ENCODE measurements at places on chromosomes 6 and 20.

- DNase-seq, result peak; percentile 95
Observed at GRCh38 chr20:8860011-8860495, 208.8 kb upstream of the PLCB4 start.

DNA sequence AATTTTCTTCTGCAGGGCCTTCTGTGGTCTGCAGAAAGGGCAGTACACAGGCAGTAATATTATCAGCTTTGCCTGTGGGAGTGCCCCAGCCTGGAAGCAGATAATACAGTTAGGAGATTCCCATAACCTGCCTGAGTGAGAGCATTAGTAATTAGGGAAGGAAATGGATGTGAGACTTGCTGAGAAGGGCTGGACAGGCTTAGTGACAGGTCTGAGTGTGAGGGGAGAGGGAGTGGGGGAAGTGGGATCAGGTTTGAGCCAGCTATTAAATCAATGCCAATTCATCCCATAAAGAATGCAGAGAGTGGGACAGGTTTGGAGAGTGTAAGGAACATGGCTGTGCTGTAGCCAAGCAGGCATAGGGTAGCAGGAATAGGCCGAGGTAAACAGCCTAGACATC lies 10.1 kb upstream of the CFAP206 start:
- no peak for DNase-seq

GRCh38 chr20:13671916-13672378 lies 33.2 kb upstream of the TASP1 start:
- DNase-seq, result peak; percentile 47

DNA sequence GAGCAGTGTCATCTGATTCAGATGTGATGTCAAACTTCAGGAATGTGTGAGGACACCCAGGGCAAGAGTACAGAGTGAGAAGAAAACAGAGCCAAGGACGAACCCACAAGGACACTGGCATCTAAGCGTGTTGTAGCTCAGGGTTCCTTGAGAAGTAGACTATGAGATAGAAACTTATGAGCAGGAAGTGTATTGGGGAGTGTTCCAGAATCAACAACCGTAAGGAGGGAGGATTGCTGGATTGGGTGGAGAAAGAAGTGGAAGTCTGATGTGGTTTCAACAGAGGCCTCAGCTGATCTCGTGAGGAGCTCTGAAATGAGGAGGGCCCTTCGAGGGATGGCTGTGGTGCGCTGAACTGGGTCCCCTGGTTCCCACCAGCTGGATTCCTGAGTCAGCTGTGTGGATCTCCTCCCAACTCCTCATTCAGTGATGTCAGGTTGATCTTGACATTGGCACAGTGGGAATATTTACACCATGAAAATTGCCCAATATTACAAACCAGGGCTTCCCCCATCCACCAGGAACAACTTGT lies 25.7 kb upstream of the IGF2R start:
- peak; percentile 84 for DNase-seq

GRCh38 chr20:16515046-16515445 lies 58.2 kb downstream of the KIF16B start:
- no peak for DNase-seq

GRCh38 chr6:110201151-110201884 lies 21.1 kb downstream of the CDC40 start:
- no peak for DNase-seq

- no peak for DNase-seq
Observed at GRCh38 chr6:16651871-16652270, 109.4 kb downstream of the ATXN1 start.

GRCh38 chr6:156545931-156546330 lies 231.2 kb upstream of the ARID1B start:
- no peak for DNase-seq

- no peak for DNase-seq
Observed at GRCh38 chr6:11384531-11385309, 152.3 kb upstream of the NEDD9 start.

GRCh38 chr6:72560721-72561593 lies 60.9 kb upstream of the KCNQ5 start:
- DNase-seq, result no peak

DNA sequence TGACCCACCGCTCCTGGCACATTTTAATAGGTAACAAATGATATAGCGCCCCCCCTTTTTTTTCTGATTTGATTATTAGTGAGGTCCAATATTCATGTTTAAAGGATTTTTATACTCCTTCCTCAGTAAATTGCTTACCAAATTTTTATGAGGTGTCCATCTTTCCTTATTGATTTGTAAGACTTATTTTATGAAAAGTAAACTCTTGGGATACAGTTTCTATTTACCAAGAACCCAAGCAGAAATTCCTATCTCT lies 25.1 kb downstream of the TRIM27 start:
- no peak for DNase-seq

DNA sequence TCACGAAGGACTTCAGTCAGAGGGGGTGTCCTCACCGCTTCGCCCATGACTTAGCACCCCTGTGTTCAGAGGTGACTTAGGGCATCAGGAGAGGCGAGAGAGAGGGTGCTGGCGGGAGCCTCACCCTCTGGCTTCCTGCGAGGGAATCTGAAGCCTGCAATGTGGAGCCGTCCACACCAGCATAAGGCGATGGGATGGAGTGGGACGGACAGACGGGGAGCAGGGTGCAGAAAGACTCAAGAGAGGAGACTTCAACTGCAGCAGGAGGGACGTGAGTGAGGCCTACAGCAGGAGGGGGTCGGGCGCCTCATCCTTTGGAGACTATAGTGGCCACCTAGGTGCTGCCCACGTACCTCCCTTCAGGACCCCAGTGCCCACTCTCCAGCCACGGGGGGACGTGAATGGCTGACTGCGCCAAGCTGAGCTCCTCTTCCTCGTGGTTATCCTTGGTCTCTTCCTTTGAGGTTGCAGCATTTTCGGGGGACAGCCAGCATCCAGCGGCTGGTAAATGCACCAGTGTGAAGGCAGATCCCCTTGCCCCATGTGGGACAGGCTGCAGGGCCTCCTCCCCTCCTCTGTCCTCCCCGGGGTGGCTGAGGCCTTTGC lies 26.9 kb upstream of the MLN start:
- DNase-seq, result no peak

DNA sequence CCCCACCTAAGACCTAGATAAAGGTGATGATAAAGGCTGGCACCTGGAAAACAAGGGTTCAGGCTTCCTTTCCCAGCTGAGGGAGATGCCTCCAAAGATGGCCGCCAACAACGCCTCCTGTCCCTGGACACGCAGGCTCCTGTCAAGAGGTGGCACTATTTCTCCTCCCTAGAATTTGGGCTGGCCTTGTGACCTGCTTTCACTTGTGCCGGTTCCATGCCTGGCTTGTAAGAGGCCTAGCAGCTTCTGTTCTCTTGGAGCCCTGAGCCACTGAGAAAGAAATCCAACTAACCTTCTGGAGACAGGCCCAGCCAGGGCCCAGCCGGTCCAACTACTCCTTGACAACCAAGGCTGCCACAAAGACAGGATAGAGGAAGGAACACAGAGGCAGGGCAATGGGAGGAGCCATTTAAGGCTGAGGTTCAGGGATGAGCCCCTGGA lies 60.2 kb upstream of the RALY start:
- peak; percentile 64 for DNase-seq

GRCh38 chr20:20215976-20216727 lies 151.8 kb upstream of the INSM1 start:
- no peak for DNase-seq

DNA sequence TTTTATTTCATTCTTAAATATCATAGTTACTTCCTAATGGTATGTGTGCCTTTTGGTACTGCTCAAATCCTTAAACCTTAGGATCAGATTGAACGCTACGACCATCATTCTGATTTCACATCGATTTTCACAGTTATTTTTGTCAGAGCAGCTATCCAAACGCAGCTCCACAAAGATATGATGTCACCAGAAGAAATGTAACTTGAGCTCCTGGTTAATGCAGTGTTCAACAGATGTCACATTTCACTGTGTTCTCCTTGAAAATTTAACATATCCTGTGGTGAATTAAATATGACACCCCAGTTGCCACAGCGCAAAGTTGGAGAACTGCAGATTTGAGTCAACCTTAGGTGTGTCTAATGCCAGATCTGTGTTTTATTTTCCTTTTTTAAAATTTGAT lies 81.4 kb downstream of the CTNNBL1 start:
- DNase-seq, result no peak

- DNase-seq, result peak; percentile 79
Observed at GRCh38 chr20:11140359-11140758, 466.6 kb upstream of the JAG1 start.

GRCh38 chr20:41087777-41088176 lies 49.6 kb upstream of the PLCG1 start:
- no peak for DNase-seq

GRCh38 chr20:16216914-16217230 lies 356.4 kb downstream of the KIF16B start:
- no peak for DNase-seq

All from choroid plexus epithelial cell (primary cell).